ENCODE measurements at places on chromosomes 12 and 14.

- DNase-seq: no peak
Observed at GRCh38 chr12:23657598-23657997, 291.9 kb downstream of the SOX5 start.

GRCh38 chr14:81455390-81455789 lies 55.3 kb upstream of the STON2 start:
- DNase-seq: no peak

DNA sequence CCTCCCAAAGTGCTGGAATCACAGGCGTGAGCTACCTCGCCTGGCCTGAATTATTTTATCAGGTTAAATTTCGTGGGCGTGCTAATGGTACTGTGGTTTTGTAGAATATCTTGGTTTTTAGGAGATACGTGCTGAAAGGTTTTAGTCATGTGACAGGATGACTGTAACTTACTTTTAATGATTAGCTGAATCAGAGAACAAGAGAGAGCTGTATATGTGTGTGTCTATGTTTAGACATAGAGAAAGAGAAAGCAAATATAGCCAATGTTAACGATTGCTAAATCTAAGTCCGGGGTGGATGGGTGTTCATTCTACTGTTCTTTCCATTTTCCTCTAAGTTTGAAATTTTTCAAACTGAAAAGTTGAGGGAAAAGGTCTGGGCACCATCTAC lies 9.2 kb upstream of the PNMA1 start:
- DNase-seq: no peak

- DNase-seq: no peak
Observed at GRCh38 chr14:22908601-22909000, 10.3 kb downstream of the RBM23 start.

GRCh38 chr14:28612414-28612813 lies 154.2 kb upstream of the FOXG1 start:
- DNase-seq: no peak

GRCh38 chr12:49671031-49671765 lies 36.0 kb downstream of the FMNL3 start:
- peak; percentile 86 for DNase-seq

DNA sequence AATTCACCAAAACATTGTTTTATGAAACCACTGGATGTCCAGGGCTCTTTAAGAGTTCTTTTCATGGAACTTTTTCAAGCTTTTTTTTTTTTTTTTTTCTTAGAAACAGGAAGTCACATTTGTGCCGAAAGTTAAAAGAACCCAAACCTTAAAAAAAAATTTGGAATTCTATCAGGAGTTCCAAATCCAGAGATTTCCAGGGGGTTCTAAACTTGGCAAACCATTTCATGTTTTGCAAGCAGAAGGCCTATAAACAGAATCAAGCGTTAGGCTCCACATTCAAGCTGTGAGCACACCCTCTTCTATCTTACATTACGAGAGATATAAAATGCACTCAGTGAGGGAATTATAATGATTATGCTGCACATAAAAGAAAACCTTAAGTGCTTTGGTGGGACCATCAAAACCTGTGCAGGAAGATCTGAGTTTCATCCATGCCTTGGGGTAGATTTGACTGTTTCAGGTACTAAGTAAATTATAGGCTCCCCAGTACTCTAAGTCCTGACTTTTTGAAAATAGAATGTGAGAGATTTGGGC lies 154.8 kb upstream of the FAR2 start:
- no peak for DNase-seq

- DNase-seq: peak; percentile 82
Observed at GRCh38 chr14:104756477-104757237, 3.7 kb downstream of the SIVA1 start.

GRCh38 chr12:67690656-67691055 lies 42.1 kb downstream of the DYRK2 start:
- DNase-seq: no peak

GRCh38 chr12:10779103-10779502 lies 23.3 kb downstream of the TAS2R7 start:
- no peak for DNase-seq

- peak; percentile 61 for DNase-seq
Observed at GRCh38 chr12:68358532-68359485, 26.6 kb upstream of the MDM1 start.

DNA sequence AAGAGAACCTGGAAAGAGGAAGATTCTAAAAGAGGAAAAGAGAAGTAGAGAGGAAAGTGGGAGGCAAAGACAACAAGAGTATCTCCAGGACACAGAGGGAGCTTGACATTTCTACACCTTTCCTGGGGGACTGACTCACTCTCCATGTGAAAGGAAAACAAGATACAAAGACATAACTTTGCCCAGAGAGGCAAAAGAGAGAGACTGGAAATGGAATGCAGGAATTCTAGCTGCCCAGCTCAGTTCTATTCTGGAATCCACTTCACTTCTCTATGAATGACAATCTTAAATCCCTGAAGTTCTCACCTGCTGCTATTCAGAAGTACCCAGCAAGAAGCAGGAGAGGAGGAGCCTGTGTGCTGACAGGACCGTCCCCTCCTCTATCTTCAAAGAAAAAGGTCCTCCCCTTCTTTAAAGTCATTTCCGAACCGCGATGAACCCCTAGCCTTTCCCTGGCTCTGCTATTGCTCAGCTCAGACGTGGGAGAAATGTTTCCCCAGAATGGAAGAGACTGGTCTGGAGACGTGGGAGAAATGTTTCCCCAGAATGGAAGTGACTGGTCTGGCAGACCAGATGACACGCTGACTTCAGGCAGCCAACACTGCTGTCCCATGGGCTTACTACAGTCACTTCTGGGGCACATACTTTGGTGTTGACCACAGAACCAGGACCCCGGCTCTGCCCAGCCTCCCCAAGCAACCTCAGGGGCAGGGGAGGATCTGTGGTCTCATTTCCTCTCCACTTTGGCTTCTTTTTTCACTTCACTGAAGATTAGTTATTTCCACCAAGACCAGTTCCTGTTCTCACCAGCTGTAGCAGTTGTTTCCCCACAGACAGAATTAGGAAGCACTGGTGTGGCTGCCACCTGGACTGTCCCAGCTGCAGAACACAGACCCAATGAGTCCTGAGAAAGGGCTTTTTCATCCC lies 8.3 kb downstream of the FMNL3 start:
- DNase-seq: peak; percentile 72

GRCh38 chr12:128534906-128535305 lies 267.9 kb downstream of the TMEM132C start:
- DNase-seq: peak; percentile 32

GRCh38 chr12:98513379-98514322 lies 1.7 kb upstream of the TMPO start:
- DNase-seq: no peak

DNA sequence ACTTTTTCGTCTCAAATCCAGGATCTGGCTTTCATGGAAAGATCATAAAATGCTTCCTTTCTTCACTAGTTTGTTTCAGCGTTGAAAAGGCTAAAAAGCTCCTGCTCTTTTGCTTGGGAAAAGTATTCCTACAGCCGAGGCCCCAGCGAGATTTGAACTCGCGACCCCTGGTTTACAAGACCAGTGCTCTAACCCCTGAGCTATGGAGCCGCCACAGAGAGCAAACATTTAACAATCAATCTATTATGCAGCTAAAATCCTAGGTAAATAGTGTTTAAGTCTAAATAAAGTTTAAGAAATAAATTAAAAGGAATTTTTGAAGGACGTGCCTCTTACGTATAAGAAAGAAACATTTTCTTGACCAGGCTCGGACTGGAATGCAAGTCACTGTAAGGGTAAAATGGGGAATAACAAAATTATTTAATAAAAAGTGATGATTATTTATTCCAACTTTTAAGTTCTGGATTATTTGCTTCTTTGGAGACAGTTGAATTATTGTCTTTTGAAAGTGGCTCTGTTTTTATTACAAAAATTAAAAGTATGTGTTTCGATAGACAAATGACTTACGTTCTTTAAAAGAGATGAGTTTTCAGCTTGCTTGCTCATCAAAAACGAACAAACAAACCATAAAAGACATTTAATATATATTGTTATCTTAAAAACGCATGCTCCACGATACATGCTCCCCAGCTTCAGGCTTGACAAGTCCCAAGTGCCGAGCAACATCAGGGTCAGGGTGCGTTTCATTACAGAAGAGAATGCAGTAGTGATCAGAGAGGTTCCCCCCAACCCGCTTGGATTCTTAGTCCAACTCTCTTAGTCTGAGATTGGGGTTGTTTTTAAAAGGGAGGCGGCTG lies 10.2 kb downstream of the OR6S1 start:
- DNase-seq: peak; percentile 24

DNA sequence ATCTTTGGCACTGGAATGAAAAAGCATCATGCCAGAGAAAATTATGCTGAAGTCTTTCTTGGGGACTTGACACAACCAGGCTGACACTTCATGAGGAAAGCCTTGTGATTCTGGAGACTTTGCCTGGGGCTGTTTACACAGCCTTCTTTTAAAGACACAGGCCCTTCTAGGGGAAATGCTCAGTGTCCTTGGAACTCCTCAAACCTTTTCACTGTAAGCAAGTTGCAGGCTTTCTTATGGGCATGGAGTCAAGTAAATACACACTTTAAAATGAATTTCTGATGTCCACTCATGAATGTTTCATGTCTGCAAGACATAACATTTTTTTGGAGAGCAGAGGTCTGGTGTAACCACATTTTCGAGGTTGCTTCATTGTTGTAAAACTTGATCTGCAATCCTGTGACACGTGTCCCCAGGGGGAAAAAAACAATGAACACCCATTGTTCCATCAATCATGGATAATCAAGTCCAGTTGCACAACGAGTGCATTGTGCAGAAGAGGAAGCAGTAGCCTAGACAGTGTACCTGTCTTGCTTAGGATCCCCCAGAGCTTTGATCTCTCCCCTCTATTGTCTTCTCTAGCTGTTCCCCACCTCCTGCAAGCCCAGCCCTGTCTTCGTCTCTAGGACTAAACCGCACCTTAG lies 155.1 kb upstream of the PRICKLE1 start:
- no peak for DNase-seq

DNA sequence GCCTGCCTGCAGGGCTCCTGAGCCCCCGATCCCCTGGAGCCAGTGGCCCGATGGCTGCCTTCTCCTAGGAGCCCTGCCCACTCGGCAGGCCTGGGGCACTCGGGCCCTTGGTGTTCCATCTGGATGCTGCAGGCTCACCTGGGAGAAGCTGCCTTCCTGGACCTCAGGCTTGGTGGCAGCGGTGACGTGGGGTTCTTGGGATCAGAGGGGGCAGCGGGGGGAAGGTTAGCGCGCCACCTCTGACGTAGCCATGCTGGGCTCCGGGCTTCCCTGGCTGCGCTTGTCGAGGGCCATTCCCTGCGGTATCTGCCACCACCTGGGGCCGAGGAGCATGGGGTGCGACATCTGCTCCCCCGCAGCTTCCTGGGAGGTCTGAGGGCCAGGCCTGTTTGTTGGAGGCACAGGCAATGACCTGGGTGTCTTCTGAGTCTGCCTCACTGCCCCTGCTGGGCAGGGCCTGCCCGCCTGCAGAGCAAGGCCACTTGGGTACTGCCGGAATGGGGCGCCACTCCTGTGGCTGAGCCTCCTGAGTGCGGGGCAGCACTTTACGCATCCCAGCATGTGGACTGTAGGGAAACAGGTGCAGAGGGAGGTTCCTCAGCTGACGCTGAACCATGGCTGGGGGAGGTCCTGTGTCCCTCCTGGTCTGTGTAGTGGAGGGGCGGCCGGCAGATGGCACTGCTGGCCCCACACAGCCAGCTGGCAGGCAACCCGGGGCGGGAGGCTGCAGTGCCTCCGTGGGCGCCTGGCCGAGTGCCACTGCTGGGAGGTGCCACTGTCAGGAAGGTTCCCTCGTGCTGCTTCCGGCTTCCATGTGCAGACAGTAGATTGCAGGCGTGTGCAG lies 20.3 kb downstream of the MTA1 start:
- no peak for DNase-seq

DNA sequence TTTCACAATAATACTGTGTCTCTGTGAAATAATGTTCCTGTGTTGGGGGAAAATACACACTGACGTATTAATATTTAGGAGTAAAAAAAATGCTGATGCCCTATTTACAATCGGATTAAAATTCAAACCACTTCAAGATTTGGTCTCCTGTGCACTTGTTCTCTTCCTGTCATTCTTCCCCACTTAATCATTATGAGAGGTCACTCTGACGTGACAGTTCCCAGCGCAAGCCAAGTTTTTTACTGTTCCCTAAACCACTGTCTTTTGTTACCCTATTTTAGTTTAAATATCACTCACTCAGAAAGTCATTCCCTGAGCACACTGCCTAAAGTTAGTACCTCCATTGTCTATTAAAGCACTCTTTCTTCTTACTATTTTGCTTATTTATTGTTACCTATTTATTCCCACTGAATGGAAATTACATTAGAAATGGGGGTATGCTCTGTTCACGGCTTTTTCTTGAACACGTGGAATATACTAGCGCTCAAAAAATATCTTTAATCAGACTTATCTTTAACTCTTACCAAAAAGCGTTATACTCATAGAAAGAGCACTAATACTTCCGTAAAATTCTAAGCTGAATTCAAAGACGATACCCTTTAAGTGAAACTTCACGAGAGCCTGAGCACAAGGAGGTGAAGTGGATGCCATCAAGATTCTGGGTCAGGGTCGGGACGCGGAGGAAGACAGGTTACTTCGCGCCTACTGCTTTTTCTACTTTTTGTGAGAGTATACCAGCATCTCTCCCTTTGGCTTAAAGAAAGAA lies 670 bp upstream of the PSMA3 start:
- no peak for DNase-seq

DNA sequence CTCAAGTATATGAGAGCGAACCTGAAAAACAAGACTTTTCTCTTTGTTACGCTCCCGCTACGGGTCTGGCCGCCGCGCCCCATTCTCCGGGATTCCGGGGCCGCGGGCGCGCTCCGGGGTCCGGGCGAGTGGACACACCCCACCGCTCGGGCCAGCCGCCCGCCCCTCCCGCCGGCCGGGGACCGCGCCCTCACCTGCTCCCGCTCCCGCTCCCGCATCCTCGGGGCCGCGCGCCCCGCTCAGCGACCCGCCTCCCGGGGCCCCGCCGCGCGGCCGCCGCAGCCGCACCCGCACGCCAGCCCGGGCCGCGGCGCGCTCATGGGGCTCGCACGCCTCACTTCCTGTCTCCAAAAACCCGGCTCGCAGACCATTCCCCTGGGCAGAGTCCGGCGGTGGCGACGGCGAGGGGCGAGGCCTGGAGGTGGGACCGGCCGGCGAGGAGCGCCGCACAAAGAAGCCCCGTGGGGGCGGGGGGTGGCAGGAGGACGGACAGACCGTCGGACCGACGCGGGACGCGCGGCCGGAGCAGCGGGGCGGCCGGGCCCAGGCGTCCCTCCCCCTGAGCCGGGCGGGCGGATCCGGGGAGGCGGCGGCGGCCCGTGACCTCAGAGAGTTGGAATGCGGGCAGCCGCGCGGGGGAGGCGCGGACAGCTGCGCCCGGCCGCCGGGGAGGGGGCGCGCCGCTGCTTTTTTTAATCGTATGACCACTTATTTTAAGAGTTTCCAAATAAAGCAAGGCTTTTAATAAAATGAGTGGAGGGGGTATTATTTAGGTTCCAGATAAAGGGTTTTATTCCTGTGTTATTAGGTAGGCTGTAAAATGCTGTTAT lies at the start of gene PTPN21:
Gene PTPN21, minus strand, starts transcription at position 551 of the 830 bp plus-strand sequence. CDS start 4,590 bp downstream, outside the sequence.
- DNase-seq: no peak

DNA sequence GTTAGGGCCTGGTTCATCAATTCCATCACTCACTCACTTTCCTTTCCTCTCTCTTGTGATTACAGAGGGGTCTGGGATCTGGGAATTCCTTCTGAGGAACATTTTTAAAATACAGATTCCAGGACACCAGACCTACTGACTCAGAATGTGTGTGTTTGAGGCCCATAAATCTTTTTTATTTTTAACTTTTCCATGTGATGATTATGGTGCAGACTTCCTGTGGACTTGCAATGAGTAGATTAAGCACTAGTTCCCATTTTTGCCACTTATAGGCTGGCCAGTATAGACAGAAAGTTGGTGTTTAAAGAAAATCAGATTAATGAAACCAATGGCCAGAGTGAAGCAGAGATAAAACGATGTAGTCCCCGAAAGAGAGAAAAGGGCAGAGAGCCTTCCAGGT lies 28.1 kb downstream of the SLC41A2 start:
- no peak for DNase-seq

- no peak for DNase-seq
Observed at GRCh38 chr14:99099051-99099787, 172.8 kb downstream of the BCL11B start.
